Stimulated activated CD8-positive, alpha-beta memory T cell treated with anti-CD3 and anti-CD28 coated beads, Interleukin-4, amount 100 ng/mL, for 1 hour (primary cell): ENCODE measurements at places on chromosomes 7 and 10.

DNA sequence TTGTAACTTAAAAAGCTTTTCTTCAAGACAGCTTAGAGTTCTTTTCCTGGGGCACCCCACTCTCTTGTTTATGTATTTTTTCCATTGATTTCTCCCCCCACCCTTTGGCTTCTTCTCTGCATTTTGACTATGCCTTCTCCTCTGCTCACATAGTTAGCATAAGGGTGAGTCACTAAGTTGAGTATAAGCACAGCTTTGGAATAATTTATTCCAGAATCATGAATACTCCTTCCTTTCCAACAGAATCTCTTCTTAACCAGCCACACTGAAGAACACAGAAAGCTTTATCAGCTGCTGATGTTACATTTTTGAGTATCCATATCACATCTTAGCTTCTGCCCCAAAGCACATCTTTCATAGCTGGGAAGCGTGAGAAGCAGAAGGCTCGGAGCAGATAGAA, 449.5 kb upstream of the MKI67 start:
- no peak for DNase-seq

GRCh38 chr7:88465600-88465999, 158.9 kb upstream of the STEAP4 start:
- no peak for DNase-seq

- no peak for DNase-seq
Observed at GRCh38 chr10:108597657-108598319, 1325.5 kb downstream of the XPNPEP1 start.

- DNase-seq = peak; percentile 24
Observed at GRCh38 chr10:31770307-31770902, 158.2 kb downstream of the ARHGAP12 start.

GRCh38 chr10:53839440-53840039, 961.5 kb downstream of the PCDH15 start:
- no peak for DNase-seq
